ENCODE measurements at places on chromosomes 5 and 9.

- DNase-seq, result peak; percentile 84
These were observed 247.6 kb downstream of the TMEM232 start for GRCh38 chr5:110478895-110479294.

- peak; percentile 31 for DNase-seq
These were observed 503.6 kb upstream of the PAPPA start for GRCh38 chr9:115649991-115650472.

DNA sequence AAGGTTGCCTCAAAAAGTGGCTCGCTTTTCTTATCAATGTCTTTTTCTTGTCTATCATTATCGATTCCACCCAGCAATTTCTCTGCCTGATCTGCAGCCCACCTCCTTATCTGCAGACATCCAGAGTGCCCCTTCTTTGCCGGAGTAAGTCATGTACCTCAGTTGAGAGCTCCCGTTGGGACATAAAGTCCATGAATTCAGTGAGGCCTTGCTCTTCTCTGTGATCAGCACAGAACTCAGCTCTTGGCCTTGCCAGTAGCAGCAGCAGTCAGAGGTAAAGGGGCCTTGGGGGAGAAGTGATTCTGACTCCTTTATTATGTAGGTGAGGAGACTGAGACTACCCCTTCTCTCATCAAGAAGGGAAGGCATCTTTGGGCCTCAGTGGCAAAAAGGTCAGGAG lies 24.9 kb upstream of the DCAF12 start:
- DNase-seq, result no peak

GRCh38 chr9:133285252-133285775 lies 10.3 kb upstream of the ABO start:
- no peak for DNase-seq

GRCh38 chr5:95331358-95331757 lies 46.5 kb upstream of the MCTP1 start:
- DNase-seq, result no peak

GRCh38 chr9:115263371-115264075 lies 145.6 kb upstream of the TNC start:
- peak; percentile 85 for DNase-seq

DNA sequence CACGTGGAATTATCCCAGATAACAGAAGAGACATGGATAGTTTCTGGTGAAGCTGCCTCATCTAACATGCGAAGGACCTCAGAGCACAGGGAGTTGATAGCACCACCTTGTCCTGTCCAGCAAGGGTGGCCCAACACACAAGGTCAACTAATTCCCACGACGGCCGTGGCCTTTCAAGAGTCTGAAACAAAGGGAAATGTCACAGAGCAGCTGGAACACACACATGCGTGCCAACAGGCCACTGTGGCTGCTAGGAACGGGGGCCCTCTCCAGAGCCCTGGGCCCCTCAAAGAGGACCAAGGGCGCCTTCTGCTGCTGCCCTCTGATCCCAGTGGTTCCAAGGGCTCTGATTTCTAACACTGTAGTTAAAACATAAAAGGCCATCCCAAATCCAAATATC lies 50.7 kb downstream of the SECISBP2 start:
- no peak for DNase-seq

DNA sequence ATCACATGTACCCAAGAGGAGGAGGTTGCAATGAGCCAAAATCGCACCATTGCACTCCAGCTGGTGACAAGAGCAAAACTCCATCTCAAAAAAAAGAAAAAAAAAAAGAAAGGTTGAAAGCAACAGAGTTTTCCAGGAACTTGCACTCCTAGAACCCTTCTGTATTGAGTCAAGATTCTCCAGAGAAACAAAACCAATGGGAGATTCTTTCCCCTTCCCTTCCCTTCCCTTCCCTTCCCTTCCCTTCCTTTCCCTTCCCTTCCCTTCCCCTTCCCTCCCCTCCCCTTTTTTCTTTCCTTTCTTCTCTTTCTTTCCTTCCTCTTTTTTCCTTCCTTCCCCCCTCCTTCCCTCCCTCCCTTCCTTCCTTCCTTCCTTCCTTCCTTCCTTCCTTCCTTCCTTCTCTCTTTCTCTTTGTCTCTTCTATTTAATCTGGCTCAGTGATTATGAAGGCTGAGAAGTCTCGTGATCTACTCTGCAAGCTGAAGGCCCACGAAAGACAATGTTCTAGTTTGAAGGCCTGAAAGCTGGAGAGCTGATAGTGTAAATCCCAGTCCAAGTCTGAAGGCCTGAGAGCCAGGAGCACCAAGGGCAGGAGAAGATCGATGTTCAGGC lies 59.6 kb upstream of the CNTLN start:
- no peak for DNase-seq

- no peak for DNase-seq
These were observed 30.9 kb upstream of the SLC9A3 start for GRCh38 chr5:555058-555623.

DNA sequence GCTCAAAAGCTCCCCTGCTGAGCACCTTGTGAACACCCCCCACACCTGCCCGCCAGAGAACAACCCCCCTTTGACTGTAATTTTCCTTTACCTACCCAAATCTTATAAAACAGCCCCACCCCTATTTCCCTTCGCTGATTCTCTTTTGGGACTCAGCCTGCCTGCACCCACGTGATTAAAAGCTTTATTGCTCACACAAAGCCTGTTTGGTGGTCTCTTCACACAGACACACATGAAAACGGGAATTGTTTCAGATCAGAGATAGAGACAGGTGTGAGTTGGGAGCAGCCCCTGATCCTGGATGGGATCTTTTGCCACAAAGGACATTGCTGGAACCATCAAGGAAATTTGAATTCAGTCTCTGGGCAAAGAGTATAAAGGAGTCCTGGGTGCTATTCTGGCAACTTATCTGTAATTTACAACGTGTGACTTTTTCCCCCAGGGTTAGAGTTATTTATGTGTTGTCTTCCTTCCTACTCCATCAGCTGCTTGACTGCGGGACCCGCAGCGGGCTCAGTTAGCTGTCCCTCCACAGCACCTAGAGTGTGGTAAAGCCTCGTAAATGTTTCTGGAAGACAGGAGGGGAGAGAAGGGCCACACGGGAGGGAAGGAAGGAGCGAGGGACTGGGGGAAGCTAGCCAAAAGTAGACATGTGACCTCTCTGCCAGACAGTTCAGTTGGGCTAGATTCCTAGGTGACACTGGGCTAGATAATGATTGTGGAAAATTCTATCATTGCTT lies 437.0 kb downstream of the ZNF608 start:
- no peak for DNase-seq

DNA sequence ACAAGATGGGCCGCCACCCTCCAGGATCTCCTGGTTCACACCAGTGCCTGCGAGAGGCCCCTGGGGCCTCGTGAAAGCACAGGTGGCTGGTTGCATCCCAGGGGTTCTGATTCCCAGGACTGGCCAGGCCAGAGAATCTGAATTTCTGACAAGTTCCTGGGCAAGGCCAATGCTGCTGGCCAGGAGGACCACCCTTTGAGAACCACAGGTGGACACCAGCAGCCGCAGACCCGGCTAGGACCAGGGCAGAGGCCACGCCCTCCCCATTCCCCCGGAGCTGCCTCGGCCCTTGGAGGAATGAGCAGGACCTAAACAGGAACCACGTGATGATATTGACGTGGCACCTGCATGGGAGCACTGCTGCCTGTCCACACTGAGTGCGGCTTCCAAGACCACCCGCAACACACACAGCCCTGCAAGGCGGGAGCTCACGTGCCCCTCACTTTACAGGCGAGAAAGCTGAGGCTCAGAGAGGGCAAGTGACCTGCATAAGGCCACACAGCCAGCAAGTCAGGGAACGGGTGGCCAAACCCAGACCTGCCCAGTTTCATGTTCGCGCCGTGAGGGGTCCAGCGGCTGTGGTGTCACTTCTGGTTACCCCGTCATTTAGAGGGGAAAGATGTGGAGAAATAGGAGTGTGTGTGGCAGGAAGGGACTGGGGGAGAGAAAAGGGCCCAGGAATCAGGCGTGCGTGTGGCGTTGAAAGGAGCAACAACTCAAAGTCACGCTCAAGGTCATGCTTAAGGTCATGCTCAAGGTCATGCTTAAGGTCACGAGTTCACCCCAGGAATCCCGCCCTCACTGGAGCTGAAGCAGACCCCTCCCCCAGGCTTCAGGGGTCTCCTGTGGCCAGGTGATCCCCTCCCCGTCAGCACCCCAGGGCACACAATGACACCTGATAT lies 105.9 kb upstream of the IER5L start:
- no peak for DNase-seq

GRCh38 chr9:91664663-91665062 lies 241.0 kb upstream of the NFIL3 start:
- no peak for DNase-seq

- DNase-seq, result no peak
These were observed 18.5 kb downstream of the AGTPBP1 start for GRCh38 chr9:85723215-85723614.

DNA sequence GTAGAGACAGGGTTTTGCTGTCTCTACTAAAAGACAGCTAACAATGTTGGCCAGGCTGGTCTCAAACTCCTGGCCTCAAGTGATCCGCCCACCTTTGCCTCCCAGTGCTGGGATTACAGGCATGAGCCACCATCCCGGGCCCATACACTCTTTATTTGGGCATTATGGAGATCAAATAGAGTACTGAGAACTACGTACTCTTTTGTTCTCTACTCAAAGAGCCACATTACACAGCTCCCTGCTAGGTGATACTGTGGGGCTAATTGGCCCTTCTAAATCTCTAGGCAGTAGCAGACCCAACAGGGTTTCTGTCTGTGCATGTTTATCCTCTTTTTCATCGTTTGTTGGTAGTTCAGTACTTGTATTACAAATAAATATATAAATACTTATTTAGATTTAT lies 16.1 kb downstream of the CKMT2 start:
- DNase-seq, result no peak

GRCh38 chr5:54458221-54458620 lies 2.7 kb downstream of the HSPB3 start:
- no peak for DNase-seq

DNA sequence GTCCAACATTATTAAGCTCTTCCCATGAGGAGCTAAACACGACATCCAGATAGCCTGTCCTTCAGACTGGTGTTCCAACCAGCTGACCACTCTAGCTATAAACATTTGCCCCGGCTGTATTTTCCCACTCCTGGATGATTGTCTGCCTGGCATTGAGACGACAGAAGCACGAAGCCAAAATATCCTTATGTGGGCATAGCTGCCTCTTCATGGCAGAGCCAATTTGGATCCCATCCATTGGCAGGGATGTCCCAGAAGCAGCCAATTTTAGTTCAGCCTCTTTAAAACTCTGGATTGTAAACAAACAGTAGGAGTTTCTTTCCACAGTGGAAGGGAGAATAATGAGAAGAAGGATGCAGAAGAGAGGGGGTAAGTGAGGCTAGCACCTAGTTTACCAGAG lies 507.6 kb downstream of the CETN3 start:
- DNase-seq, result no peak

- DNase-seq, result no peak
These were observed 70.7 kb downstream of the NR2F1 start for GRCh38 chr5:93653716-93654115.

- DNase-seq, result peak; percentile 70
These were observed 121.2 kb upstream of the RANBP3L start for GRCh38 chr5:36422952-36423351.

DNA sequence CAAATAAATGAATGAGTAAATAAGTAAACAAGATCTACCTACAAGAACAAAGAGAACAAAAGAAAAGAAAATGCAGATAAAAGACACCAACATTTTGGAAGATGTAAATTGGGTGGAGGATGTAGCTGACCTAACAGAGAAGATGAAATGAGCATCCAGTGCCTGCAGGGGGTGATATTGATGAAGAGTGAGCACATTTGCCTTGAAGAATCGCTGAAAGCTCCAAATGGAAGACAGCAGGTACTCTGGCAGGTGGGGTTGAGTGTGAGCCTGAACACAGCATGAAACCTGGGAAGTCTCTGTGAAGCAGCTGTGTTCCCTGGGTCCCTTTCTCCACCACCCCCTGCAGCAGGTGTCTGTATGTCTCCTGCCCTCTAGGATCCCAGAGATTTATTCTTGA lies 125.6 kb downstream of the NXNL2 start:
- no peak for DNase-seq

- no peak for DNase-seq
These were observed 14.9 kb upstream of the SLC6A3 start for GRCh38 chr5:1460054-1460682.

- DNase-seq, result no peak
These were observed 307.6 kb downstream of the PJA2 start for GRCh38 chr5:109102096-109102690.

- DNase-seq, result no peak
These were observed 139.9 kb downstream of the FANCC start for GRCh38 chr9:95177617-95178016.

GRCh38 chr9:37800631-37801286 lies at the start of gene DCAF10:
Gene DCAF10 (plus strand): TSS chr9:37800797. CDS start chr9:37800867, 70 bp downstream.
- peak; percentile 50 for DNase-seq

GRCh38 chr9:121336665-121337064 lies 33.4 kb downstream of the STOM start:
- DNase-seq, result no peak

- DNase-seq, result no peak
These were observed 32.8 kb upstream of the DAP start for GRCh38 chr5:10793785-10794184.

GRCh38 chr9:109934136-109934856 lies 154.3 kb downstream of the PALM2AKAP2 start:
- DNase-seq, result no peak

DNA sequence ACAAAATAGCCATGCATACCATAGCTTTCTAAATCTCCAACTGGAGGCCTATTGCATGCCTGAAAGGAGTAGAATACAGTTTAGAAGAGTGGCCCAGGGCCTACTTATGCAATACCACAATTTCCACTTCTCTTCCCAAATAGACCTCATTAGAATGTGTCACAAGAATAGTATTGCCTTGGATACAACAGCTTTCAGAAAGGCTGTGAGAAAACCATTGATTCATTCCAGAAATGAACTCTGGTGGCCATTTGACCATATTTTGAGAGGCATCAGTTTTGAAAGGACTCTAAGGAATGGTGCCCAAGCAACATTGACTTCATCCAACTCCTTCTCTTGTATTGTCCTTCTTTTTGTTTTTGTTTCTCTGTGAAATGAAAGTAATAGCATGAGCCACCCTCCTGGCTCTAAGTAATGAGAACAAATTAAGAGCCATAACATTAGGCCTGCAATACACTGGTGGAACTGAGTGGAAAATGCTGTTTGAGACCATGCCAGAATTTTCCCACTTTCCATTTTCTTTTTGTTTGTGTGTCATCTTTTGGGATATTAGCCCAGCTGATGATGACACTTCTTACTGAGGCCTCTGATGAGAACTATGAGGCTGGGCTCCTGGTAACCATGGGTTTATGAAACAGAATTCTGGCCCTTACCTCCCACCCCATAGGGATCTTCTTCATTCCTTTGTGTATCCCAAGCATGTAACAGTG lies 90.2 kb downstream of the TMEM174 start:
- DNase-seq, result no peak

DNA sequence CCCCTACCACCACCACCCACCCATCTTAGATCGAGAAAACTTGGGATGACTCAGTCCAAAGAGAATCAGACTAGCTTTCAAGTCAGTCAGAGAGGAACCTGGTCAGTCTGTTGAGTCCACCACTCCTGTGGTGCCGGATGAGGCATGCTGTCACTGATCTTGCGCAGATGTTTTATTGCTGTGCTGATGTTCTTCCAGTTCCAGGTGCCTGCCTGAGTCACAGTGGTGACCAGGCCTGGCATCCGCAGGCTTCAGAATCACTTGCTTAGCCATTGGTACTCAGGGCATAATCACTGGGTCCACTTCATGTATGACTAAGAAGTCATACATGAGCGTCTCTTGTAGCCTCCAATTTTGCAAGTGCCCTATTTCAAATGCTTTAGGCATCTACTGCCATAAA lies 114.1 kb downstream of the MUSK start:
- no peak for DNase-seq

GRCh38 chr9:91429501-91429900 lies 5.9 kb upstream of the NFIL3 start:
- no peak for DNase-seq

- DNase-seq, result peak; percentile 10
These were observed 926.3 kb upstream of the ARRDC3 start for GRCh38 chr5:92309336-92309991.

Data from HS-5 (cell line).